ENCODE measurements at places on chromosomes 1 and 21.
A peak's percentile ranks its signal among the peaks of the same experiment; 100 is the strongest.

DNA sequence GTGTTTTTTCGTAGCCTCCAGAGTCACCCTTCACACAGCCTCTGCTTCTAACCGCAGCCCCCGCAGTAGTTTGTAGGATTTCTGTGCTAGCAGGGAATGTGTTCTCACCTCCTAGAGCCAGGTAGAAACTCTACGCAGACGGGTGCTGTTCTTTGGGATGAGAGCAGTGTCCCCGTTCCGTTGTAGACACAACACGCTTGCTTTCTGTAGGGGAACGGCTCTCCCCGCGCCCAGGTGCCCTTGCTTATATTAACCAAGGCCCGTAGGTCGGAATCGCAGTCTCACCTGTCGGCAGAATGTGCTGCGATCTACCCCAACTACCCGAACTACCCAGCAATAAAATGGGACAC lies 111.8 kb upstream of the NBPF11 start:
- DNase-seq = no peak

- DNase-seq = no peak
These were observed 39.0 kb downstream of the TTLL7 start for GRCh38 chr1:83959824-83960498.

- DNase-seq = no peak
These were observed 6.6 kb downstream of the SLX9 start for GRCh38 chr21:44946254-44947041.

GRCh38 chr1:214917081-214917635 lies 165.4 kb upstream of the KCNK2 start:
- no peak for DNase-seq

DNA sequence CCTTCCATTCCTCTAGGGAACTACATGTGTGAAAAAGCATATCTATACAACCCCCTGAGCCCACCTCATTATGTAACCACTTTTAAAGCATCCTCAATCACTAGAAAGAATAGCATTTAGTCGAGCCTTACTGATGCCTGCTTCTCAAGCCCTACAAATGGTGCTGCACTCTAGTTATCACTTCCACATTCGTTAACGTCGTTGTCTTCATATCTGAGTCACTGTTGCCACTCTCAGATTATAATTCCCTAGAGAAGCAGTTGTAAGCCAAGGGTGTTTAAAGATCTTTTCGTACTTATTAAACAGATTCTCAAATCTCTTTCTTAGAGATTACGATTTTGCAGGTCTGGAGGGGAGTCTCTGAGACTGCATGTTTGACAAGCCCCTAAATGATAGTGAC lies 16.5 kb downstream of the ATP1B1 start:
- no peak for DNase-seq

- DNase-seq = peak; percentile 70
These were observed at the start of gene CACNA1E for GRCh38 chr1:181483285-181484195. Gene CACNA1E (plus strand): TSS chr1:181483517. CDS start chr1:181483745, 228 bp downstream.

- DNase-seq = no peak
These were observed 42.8 kb upstream of the CASZ1 start for GRCh38 chr1:10839188-10839770.

DNA sequence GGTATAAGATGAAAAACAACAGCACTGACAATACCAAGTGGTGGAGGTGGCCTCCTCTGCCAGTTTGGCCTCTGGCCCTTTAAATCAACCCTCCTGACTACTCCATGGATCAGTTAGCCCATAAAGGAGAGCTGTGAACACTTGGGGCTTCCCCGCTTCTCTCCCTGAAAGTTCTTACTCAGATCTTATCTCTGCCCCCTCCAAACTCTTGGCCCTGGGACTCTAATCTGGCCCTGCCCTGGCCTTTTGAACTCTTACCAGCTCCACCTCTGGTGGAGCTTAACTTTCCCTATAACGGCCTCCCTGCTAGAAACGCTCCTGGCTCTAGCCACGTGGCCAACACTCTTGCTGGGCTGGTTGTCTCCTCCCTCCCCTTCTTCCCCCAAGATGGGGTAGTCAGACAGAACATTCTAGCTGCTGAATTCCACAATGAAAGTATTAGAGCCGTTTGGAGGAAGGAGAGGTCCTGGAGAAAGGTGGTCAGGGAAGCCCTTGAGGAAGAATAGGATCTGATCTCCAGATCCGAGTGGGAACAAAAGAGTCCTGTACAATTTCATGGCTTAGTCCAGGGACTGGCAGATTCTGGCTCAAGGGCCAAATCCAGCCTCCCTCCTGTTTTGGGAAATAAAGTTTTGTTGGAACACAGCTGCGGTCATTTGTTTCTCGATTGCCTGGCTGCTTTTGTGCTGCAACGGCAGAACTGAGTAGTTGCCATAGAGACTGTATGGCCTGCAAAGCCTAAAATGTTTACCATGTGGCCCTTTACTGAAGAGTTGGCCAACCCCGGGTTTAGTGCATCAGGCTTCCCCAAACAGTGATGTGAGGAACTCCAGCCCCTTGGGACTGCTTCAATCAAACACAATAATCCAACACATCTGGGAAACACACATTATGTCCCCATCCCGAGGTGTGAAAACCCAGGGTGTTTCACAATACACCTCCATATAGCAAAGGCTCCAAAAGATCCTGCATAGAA lies 9.5 kb upstream of the PIGR start:
- DNase-seq = no peak

DNA sequence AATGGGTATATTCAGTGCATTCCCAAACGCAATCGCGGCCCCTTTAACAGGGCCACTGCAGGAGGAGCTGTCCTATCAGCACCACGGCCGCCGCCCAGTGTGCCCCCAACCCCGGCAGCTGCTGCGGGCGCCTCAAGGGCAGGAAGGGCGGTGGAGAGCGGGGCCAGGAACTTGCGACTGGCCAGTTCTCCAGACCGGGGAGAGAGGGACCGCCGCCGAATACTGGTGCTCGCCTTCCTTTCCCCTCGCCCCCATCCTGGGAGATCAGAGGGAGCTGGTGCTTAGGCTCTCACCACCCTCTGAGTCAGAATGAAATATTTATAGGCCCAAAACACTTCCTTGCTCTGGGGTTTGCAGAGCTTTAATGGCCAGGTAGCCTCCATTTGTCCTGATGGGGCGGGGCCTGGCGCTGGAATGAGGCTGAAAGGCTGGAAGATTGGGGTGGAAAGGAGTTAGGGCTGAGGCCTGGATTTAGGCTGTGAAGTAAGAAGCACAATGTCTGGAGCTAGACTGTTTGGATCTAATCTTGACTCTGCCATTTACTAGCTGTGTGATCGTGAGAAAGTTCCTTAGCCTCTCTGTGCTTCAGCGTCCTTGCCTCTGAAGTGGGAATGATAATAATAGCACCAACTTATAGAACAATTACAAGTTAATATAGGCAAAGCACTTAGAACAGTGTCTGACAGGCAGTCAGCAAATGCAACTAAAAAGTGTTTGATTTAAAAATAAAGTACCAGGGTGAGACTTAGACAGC lies 75.5 kb downstream of the NAV1 start:
- DNase-seq = peak; percentile 88

GRCh38 chr1:65722461-65722860 lies 70.2 kb upstream of the PDE4B start:
- no peak for DNase-seq

DNA sequence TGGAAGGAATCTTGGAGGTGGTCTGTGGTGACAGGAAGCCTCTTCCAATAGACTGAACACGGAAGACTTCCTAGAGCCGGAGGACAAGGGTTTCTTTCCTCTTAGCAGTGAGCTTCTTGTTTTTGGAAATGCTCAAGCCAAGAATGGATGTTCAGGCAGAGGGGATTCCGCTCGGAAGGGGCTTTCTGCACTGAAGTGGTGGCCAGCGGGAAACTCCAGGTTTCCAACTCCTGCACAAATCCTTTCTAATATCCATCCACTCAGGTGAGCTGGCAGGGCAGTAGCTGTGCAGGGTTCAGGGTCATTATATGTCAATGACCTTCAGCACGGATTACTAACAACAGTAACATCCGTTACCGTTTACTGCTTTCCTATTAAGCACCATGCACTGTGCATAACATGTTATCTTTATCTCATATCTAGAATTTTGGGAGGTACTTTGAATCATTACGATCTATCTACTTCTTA lies 573 bp upstream of the CPT2 start:
- DNase-seq = no peak

- DNase-seq = no peak
These were observed 24.5 kb downstream of the PROK1 start for GRCh38 chr1:110475362-110476027.

DNA sequence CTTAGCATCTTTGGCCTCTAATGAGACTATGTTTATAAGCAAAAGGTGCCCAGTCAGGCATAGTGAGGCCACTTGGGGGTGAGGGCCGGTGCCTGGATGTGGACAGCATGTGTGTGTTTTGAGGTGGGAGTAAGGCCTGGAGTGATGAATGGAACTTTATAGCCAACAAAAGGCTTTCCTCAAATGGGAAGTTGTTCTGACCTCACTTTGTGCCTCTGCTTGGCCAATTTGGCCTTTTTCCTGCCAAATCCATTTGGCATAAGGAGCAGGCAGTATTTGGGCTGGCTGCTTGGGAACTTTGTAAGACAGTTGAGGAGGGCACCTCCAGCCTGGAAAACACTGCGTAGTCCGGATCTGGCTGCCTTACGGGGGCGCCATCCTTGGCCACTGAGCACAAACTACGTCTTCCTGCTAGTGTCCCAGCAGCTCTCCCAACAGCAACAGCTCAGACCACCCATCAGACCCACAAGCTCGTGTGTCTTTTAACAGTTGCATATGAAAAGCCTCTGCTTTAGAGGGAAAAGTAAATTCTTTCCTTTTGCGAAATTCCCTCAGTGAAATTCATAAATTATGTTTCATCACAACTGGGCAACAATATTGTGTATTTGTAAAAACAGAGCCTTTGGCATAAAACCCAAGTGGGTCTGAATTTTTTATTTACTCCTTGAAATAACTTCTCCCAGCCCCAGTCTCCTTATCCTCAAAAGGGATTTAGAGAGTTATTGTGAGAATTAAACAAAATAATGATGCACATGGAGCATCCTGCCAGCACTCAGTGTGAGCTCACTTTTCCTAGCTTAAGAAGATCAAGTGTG lies 322.9 kb downstream of the DISC1 start:
- DNase-seq = no peak

- no peak for DNase-seq
These were observed 14.1 kb upstream of the PADI4 start for GRCh38 chr1:17293681-17294425.

DNA sequence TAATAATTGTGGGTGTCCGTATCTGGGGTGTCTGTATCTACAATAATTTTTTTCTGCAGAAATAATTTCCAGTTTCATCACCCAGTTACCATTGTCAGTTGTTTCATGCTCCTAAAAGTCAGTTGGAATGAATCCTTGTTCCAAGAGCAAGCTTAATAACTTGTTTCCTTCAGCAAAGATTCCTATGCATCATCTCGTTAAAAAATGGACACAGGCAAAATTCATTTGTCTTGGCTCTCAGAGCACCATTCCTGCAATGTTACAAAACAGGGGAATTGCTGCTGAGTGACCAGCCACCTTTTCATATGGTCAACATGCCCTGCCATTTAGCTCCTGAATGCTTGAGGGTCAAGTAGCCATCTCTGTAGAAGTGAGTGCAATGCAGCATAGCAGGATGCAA lies 393.4 kb downstream of the KCNT2 start:
- no peak for DNase-seq

DNA sequence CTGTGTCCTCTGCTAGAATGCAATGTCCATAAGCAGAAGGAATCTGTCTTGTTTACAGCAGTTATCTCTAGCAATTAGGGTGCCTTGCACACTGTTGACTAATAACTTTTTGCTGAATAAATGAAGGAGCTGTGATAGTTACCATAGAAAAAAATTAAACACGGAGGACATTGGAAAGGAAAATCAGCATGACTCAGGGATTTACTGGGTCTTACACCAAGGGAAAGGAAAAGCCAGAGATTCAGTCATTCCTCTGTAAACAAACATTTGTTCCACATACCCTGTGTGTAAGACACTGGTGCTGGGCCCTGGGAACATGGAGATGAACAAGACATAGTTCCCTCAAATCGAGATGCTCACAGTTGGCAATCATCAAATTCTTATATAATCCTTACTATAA lies 183.3 kb downstream of the PTGER3 start:
- no peak for DNase-seq

DNA sequence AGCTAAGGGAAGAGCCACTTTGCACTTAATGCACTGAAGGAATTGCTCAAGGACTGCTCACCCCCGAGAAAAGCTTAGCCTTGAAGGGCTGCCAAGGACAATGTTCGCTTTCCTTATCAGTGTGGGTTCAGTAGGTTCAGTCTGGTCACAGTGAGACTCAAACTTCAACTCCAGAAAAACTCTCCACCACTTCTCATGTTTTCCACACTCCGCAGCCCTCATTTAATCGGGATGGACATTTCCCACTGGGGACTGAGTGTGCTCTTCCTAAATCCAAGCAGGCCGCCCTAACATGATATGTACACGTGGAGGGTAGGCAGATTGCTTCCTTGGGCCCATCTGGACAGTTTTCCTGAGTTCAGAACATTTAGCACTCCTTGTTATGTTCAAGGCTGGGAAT lies 19.5 kb downstream of the SUSD4 start:
- no peak for DNase-seq

Data from upper lobe of left lung (tissue), 6 donors.